K562 (cell line): ENCODE measurements at places on chromosomes 4 and X. TPM values are rescaled to one million over a fixed set of nuclear protein-coding genes. Genes with fewer than 3 reads are reported as not detected.

DMD gene
- total RNA-seq, result 11.7 and 11.8 TPM in 2 replicates

GRCh38 chrX:69162361-69162865, 2.8 kb downstream of the PJA1 start:
- DNase-seq, result no peak
- peaks cover 10% of the 10 kb centered on the region; the same call in 1 of the 2 replicates for H3K27me3 ChIP-seq
- peaks cover 8% of the 10 kb centered on the region for H3K4me1 ChIP-seq
- H3K36me3 ChIP-seq, result no peaks in the 10 kb centered on the region; the same call in 2 of the 3 replicates

DNA sequence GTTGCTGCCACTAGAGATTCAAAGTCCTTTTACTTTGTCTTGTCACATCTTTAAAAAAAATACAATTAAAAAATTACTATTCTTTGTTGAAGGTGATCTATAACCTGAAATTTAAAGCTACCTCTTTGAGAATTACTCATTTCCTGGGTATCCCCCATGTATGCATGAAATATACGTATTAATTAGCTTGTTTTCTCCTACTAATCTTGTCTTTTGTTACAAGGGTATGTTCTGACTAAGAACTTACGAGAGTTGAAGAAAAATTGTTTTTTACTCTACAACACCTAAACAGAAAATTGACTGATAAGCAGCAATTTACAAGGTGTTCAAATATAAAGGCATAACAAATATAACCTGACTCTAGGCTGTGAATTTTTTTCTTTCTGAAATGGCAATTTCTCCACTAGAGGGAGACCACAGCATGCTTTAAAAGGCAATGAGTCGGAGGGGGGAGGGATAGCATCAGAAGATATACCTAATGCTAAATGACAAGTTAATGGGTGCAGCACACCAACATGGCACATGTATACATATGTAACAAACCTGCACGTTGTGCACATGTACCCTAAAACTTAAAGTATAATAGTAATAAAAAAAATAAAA, 249.6 kb downstream of the OPHN1 start:
- DNase-seq, result peak; percentile 14
- no peaks in the 10 kb centered on the region for H3K27me3 ChIP-seq
- no peaks in the 10 kb centered on the region for H3K36me3 ChIP-seq
- H3K27ac ChIP-seq, result no peak overlapping the region
- H3K4me1 ChIP-seq, result peaks cover 16% of the 10 kb centered on the region

CXCL11 gene
- 4.0 and 4.5 TPM in 2 replicates for total RNA-seq

IL3RA gene
- not detected in 2 replicates for total RNA-seq

DNA sequence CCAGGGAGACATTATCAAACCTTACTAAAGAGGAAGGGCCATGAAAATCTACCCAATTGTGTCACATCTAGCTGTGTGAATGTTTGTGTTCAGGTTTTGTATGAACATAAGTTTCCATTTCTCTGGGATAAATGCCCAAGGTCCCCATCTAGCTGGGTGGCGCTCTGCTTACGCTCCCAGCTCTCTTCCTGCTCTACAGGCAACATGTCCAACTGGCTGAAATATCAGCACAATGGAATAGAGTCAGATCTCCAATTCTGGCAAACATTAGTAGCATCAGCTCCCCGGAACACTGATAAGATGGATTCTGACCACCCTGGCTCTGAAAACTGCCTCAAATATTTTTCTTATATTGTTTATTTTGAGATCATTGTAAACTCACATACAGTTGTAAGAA, 74.8 kb downstream of the IRF2 start:
- H3K4me3 ChIP-seq, result no peak overlapping the region
- no peak for DNase-seq
- H3K27ac ChIP-seq, result no peak overlapping the region
- no peaks in the 10 kb centered on the region for H3K27me3 ChIP-seq

F8A3 gene
- 0.25 TPM in 1 of 2 replicates, not detected in the other for total RNA-seq

DNA sequence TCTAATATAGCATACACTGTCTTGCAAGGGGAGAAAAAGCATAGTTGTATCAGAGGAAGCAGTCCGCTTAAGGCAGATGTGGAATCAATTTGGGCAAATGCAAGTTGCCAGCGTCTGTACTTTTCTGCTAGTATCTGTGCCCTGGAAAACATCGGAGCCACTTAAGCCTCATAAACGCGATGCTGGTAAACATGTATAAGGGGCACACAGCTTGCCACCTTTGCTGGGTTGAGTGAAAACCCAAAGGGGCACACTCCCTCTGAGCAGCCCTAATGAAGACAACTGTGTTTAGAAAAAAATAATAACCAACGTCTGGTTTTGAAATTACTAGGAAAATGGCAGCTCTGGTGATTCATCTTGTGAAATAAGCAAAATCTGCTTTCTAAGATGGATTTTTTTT, 24.3 kb downstream of the SMIM20 start:
- no peak for DNase-seq
- no peaks in the 10 kb centered on the region for H3K36me3 ChIP-seq
- H3K27ac ChIP-seq, result no peak overlapping the region
- H3K4me3 ChIP-seq, result no peak overlapping the region

DNA sequence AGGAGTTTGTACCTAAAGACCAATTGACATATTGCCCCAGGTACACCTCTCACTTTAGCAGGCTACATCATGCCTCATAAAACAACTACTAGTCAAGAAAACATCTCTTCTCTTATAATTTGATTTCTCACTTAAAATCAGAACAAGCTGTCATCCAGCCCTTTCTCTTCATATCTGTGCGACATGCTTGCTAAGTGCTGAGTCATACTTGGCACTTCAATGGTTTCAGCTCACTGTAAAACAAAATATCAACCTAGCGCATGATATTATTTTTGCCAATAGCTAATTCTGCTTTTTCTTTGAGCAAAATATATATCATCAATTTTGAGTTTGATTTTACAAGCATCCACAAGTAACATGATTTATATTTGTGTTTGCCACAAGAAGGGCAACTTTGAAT, 27.9 kb upstream of the FUNDC1 start:
- no peak for DNase-seq
- no peaks in the 10 kb centered on the region for H3K36me3 ChIP-seq
- no peaks in the 10 kb centered on the region for H3K27me3 ChIP-seq
- H3K4me3 ChIP-seq, result no peak overlapping the region
- H3K4me1 ChIP-seq, result no peaks in the 10 kb centered on the region

MAP7D2 gene
- total RNA-seq, result 0.07 TPM in 1 of 2 replicates, not detected in the other

IGBP1 gene
- total RNA-seq, result 37.3 and 40.3 TPM in 2 replicates

- H3K36me3 ChIP-seq, result no peaks in the 10 kb centered on the region
- no peaks in the 10 kb centered on the region for H3K27me3 ChIP-seq
- peaks cover 6% of the 10 kb centered on the region; the same call in 1 of the 3 replicates for H3K4me1 ChIP-seq
- no peak for DNase-seq
- H3K4me3 ChIP-seq, result no peak overlapping the region
Observed at GRCh38 chr4:10354225-10354624, 103.0 kb downstream of the ZNF518B start.

IL2 gene
- total RNA-seq, result 0.89 and 1.6 TPM in 2 replicates

DNA sequence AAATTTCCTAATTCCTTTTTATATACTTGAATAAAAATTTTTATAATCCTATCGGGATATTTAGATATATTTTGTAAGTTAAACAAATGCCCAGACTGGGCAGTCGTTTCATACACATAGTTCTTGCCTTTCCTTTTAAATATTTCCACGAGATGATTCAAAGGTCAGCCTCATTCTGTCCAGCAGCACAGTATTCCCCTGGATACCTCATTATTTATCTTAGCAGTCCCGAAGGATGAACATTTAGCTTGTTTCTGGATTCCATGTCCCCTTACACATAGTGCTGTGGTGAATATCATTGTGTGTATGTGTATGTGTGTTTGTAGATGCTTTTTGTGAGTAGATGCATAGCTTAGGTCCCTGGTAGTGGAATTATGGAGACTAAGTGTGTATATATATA, 38.3 kb downstream of the RAPGEF2 start:
- no peaks in the 10 kb centered on the region for H3K36me3 ChIP-seq
- no peak overlapping the region for H3K27ac ChIP-seq
- no peak for DNase-seq
- H3K27me3 ChIP-seq, result no peaks in the 10 kb centered on the region

DNA sequence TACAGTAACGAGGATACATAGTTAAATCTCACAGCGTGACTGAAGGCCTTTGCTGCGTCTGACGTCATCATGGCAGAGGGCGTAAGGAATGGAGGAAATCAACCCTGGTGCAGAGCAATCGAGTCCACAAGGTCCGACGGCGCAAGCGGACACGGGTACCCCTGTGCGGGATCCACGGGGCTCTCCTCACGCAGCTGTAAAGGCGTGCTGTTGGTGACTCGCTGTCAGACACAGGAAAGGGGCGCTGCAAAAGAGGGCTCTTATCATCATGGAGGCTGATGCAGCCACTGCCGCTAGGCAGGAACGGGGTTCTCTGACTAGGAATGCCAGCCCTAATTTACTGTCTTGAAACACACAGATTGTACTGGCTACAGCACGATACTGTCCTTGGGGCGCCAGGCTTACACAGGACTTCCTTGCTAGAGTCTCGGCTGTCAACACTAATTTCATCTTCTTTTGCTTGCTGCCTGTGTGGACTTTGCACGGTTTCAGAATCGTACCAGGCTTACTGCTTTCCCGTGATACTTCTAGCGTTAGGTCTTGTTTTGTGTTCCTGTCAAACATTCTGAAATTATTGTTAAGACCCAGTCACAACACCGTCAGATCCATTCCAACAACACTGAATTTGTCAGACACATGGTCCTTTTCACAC, 13.6 kb downstream of the RNF212 start:
- no peak overlapping the region for H3K4me3 ChIP-seq
- DNase-seq, result no peak
- no peaks in the 10 kb centered on the region for H3K36me3 ChIP-seq
- H3K27ac ChIP-seq, result no peak overlapping the region

DNA sequence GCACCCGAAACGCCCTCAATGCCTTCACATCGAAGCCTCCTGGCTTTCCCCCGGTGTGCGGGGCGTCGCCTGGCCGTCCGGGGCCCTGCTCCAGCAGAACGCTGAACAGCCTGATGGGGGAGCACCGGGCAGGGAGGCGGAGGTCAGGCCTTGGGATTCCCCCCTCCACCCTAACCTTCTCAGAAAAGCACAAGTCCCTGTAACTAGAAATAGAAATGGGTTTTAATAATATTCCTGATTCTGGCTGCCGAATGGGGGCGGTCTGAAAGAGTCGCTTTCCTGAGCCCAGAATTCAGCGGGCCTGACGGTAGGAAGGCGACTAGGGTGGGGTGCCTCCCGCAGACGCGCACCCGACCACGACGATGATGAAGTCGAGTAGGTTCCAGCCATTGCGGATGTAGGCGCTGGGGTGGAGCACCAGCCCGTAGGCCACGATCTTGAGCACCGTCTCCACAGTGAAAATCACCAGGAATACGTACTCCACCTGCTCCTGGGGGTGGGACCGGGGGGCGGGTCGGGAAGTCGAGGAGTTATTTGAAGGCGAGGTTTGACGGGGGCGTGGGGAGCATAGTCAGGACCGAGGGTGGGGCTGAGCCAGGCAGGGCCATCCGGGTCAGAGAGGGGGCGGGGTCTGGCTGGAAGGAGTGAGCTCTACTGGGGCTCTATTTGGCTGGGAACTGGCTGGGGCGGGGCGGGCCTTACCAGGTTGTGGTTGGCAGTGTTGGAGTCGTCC, 2.5 kb downstream of the CACNA1F start:
- peaks cover 4% of the 10 kb centered on the region; the same call in 1 of the 2 replicates for H3K27me3 ChIP-seq
- H3K4me3 ChIP-seq, result peak overlapping the region; percentile 45
- H3K27ac ChIP-seq, result peak overlapping the region; percentile 77
- H3K36me3 ChIP-seq, result no peaks in the 10 kb centered on the region
- H3K4me1 ChIP-seq, result peaks cover 57% of the 10 kb centered on the region

- H3K27ac ChIP-seq, result no peak overlapping the region
- H3K27me3 ChIP-seq, result no peaks in the 10 kb centered on the region
- no peaks in the 10 kb centered on the region for H3K4me1 ChIP-seq
- no peak overlapping the region for H3K4me3 ChIP-seq
- no peaks in the 10 kb centered on the region for H3K36me3 ChIP-seq
Observed at GRCh38 chr4:175234162-175234561, 316.0 kb downstream of the ADAM29 start.

DNA sequence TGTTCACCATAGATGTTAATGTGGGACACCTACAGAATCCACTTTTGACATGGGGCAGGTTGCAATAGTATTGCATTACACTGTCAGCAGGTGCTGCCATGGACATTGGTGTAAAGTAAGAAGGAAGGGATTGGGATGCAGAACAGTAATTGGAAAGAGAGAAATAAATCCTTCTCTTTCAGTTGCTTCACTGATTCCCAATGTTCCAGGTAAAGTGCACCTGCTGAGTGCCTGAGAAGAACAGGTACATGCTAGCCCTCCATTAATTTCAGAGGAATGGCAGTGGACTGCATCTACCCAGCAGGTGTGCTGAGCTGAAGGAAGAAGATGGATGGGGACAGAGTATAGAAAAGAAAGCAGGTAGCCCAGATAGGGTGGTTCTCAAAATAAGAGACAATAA, 248.5 kb downstream of the TENM3 start:
- no peaks in the 10 kb centered on the region for H3K36me3 ChIP-seq
- H3K4me3 ChIP-seq, result no peak overlapping the region
- no peak for DNase-seq
- H3K4me1 ChIP-seq, result no peaks in the 10 kb centered on the region
- no peaks in the 10 kb centered on the region for H3K27me3 ChIP-seq
- H3K27ac ChIP-seq, result no peak overlapping the region

- no peak for DNase-seq
- H3K27ac ChIP-seq, result no peak overlapping the region
- no peaks in the 10 kb centered on the region for H3K36me3 ChIP-seq
- no peak overlapping the region for H3K4me3 ChIP-seq
Observed at GRCh38 chrX:136735601-136736000, 45.1 kb downstream of the ARHGEF6 start.

PAGE5 gene
- total RNA-seq, result 143 and 149 TPM in 2 replicates
